ENCODE measurements at places on chromosomes 16 and 17.

GRCh38 chr16:68400924-68401460, 47.3 kb downstream of the SMPD3 start:
- DNase-seq = no peak

DNA sequence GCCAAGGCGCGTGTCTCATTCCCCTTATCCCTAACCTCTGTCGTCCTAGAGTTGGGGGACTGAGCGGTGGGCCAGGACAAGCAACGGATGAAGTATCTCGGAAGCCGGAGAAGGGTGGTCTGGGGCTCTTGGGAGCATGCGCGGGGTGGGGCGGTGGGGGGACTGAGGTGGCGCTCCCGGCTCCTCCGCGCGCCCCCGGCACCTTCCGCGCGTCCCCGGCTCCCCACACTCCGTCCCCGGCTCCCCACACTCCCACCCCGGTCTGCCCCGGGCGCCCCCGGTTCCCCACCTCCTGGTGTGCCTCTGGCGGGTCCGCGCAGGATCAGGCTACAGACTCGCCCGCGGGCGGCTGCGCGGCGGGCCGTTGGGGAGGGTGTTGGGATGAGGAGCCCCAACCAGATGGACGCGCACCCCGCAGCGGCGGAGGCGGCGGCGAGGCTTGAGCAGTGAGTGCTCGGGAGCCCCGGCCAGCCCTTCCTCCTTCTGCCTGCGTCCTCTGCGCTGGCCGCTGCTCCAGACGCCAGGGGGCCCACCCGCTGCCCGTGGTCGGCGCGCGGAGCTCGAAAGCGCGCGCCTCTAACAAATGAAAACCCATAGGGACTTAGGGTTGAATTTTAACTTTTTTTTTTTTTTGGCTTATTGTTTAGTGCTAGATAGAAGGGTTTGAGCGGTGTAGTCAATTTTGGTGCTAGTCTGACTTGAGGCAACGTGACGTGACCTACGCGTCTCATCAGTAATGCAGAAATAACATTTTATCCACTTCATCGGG, 5.6 kb upstream of the CRYM start:
- DNase-seq = peak; percentile 66

GRCh38 chr16:47082099-47082865, 61.5 kb downstream of the NETO2 start:
- no peak for DNase-seq

- no peak for DNase-seq
These were observed 23.9 kb downstream of the GPR139 start for GRCh38 chr16:20049831-20050230.

- peak; percentile 42 for DNase-seq
These were observed 4.0 kb upstream of the KAT8 start for GRCh38 chr16:31113121-31114120.

- no peak for DNase-seq
These were observed 15.9 kb downstream of the ZFHX3 start for GRCh38 chr16:73031984-73032383.

Data from large intestine (tissue), 12 donors.